ENCODE measurements at places on chromosomes 1 and 21. TPM values are rescaled to one million over a fixed set of nuclear protein-coding genes. Genes with fewer than 3 reads are reported as not detected.

DNA sequence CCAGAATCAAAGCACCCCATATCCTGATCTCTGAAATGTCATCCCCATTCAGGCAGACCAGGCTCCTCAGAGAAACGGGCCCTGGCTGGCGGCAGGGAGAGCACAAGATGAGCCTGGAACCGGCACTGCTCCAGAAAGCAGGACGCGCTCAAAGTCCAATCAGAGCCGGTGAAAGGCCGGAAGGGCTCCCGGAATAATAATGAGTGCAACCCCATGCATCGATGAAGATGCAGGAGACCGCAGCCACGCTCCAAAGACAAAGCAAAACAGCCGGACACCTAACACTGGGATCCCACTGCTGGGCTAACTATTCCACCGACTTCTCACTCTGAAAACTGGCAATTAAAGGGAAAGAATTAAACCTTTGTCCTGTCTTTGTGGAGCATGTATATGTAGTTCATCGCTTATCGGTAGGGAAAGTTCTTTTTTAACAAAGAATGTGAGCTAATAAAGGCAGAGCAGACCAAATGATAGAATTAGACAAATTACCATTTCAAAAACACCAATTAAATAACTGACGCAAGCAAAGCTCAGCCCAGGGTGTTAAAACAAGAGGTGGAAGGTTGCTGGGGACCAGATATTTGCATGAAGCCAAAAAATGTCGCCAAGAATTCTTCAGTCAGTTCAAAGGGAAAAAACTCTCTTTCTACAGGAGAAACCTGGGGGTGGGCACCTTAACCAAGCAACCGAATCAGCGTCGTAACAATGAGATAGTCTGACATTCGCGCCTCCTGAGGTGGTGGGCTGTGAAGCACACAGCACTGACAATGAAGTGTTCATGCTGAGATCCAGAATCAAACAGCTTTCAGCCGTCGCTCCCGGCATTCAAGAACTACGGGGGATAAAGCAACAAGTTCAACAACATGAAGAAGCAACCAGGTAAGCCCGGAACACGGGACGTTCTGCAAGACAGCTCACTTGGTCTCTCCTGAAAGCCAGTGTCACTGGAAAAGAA, 95.2 kb downstream of the NPHP4 start:
- no peak for DNase-seq

GRCh38 chr1:232629250-232630046, 485 bp downstream of the SIPA1L2 start:
- DNase-seq = peak; percentile 11

DNA sequence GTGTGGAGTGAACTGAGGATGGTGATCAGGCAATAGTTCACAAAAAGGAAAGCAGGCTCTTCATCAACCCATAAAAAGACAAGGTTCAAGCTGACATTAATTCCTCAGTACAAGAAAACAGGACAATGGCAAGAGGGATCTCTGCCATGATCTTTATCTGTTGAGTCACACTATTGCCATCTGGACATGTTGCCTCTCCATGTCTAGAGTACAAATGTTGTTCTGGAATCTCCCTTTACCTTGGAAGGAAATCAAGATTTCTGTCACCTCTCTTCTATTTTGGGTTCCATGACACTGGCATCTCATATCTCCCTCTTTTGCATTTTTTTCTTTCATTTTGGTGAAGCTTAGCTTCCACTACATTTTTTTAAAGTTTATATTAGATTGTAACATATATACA, 329.1 kb downstream of the USP25 start:
- no peak for DNase-seq

DNA sequence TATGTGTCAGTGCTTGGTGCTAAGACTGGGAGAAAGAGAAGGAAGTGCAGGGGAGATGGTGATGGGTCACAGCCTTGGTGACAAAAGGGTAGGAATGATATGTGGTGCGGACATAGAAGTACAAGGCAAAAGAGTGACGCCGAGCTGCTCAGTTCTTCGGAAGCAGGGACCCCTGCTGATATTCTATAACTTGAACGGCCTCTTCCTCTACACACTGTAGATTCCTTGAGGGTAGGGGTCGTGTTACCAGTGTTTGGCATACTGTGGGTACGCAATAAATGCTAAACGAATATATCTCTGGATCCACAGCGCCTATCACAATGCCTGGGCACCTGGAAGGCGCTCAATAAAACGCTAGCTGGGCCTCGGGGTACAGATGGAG, 488 bp downstream of the DBT start:
- no peak for DNase-seq

DNA sequence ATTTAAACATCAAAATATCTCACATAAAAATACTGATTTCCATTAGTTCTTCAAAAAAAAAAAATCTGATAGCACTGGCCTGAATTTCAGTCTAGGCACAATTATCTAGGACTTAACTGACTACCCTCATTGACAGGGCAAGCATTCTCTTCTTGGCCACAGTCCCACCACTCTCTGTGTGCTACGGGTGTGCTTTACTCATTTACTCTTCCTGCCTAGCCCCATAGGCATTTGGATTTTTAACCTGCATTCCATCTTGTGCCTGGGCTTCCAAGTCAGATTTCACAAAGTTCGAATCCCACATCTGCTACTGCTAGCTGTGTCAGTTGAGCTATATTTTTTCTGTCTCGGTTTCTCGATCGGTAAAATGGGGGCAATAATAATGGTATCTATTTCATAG, 38.0 kb downstream of the PTPN14 start:
- DNase-seq = no peak

GRCh38 chr1:34330061-34330460, 153.4 kb downstream of the C1orf94 start:
- no peak for DNase-seq

GRCh38 chr1:234386122-234386521, 12.9 kb downstream of the COA6 start:
- DNase-seq = no peak

DNA sequence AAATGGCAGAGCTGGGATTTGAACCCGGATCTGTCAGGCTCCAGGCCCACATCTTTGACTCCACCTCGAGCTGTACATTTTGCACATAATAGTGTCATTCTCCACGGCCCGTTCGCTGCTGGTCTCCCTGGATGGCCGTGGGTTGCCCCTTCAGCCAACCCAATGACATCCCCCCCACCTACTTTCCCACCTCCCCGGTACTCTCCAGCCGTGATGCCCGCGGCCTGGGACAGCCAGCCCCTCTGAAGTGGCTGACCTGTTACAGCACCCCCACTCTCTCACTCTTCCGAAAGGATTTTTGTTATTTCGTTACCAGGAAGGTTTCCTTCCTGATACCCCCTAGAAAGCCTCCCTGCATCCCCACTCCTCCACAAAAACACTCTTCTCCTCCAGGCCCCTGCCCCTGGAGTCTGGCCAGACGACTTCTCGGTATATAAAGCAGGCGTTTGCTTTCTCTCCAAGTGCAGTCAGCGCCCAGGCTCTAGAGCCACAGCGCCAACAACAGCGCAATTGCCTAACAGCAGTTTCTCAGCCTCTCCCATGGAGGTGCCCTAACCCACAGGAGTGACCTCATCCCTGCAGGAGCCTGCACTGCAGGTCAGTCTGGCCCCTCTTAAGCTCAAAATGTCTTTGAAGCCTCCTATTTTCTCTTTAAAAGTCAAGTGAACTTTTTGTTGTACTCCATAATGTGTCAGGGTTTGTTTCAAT, 14.5 kb upstream of the GJB5 start:
- no peak for DNase-seq

DNA sequence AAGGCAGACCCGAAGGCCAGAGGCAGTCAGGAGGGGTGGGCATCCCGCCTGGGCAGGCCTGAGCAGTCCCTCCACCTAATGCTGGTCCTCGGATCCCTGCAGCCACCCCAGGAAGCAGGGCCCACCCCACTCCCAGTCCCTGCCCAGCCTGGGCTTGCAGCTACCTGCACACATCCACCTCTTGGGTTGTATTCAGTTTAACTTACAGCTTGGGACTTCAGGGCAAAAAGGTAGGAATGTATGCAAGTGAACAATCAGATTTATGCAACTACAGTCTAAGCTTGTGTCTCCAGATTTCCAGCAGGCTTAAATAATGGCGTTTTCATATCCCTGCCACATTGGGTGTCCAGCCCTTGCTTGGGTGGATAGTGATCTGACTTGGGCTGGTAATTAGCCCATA, 17.4 kb downstream of the LDLRAP1 start:
- DNase-seq = no peak

GRCh38 chr21:39713905-39714304, 31.1 kb upstream of the IGSF5 start:
- DNase-seq = no peak

DNA sequence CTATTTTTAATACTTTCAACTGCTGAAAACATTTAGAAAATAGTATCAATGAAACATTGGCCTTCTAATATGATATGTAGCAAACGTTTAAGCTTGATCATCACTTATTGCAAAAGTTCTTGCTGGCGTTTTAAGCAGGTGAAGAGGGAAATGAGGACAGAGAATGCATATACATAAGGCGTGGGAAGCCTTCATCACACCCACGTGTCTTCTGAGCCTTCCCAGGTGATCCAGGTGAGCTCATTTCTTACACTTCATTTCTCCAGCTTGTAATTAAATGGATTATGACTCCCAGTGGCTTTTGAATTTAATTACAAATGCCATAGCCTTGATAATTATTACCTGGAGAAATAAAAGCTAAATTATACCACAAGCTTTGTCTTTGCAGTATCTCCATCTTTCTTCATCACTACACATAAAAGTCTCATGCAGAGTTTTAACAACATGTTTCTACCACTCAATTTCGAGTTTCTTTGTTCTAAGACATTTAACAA, 1973.8 kb downstream of the MRPL39 start:
- no peak for DNase-seq

DNA sequence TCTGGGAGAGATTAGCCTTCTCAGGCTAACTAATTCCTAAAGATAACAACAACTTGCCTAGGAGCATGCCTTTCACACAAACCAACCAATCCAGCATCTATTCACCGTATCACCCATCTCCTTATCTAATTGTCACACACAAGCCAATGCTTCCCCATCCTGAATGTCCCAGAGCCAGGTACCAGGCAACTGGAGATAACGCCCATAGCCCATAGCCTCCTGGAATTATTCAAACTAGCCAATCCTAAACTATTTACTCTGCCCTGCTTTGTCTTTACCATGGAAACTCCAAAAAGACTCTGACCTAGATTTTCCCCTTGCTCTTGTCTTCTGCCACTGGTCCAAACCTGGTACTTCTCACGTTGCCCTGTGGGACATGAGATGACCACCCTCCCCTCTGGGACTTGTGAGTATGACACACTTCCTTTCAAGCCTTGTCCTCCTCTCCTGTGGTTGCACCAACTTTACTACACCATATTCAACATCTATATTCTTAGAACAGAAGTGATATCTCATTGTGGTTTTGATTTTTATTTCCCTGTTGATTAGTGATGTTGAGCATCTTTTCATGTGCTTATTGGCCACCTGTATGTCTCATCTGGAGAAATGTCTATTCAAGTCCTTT, 8.8 kb upstream of the ATG4C start:
- no peak for DNase-seq

DNA sequence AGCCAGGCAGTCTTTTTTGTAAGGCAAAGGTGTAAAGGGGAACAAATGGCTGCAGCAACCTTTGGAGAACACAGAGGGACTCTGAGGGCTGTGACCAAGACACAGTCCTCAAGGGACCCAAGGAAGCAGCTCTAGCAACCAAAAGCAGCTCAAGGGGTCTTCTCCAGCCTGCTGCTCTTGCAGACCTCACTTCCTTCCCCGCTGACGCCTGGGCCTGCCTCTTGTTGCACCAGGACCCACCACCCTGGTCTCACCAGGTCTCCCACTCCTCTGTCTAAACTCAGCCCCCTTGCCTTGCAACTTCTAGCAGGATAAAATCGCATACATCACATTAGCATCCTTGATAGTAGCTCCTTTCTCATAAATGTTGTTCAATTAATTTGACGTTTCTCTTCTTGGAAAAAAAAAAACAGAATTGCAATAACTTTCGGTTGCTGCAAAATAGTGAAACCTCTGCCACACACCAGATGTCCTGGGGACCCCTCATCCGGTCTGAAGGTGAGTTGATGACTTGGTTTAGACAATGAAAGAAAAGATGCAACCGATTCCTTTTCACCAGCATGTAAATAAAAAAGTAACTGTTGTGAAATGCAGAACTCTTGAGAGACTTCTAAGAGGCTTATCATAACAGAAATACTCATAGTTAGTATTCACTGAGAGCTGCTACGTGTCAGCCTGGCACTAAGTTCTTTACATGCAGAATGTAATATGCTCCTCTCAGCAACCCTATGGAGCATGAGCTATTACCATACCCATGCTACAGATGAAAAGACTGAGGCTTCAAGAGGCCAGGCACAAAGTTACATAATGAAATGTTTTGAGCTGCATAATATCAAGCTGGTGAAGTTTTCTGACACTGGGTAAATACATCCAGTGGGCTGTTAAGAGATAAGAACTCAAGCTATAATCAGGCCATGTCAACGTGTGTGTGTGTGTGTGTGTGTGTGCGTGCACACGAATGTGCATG, 58.5 kb downstream of the UMODL1 start:
- no peak for DNase-seq

- DNase-seq = no peak
Observed at GRCh38 chr1:225441314-225442122, 13.7 kb upstream of the LBR start.

DNA sequence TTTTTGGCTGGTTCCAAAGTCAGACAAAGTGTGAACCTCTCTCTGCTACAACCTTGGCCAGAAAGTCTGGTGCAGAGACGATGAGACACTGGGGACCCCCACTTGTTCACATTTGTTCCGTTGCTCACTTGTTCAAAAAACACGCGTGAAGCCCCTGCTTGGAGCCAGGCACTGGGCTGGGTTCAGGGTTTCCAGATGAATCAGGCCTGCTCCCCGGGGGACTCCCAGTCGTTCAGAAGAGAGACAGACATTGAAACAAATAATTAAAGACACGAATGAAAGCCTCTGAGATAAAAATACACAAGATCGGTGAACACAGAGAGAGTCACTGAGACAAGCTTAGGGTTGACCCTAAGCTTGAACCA, 101.5 kb upstream of the RUNX3 start:
- DNase-seq = peak; percentile 82

PTPN7 gene
- 84.1 TPM for polyA plus RNA-seq

ABCA4 gene
- not detected for polyA plus RNA-seq

ADAMTS4 gene
- not detected for polyA plus RNA-seq

TPR gene
- 100 TPM for polyA plus RNA-seq

RAP1GAP gene
- polyA plus RNA-seq = not detected

PTGER3 gene
- polyA plus RNA-seq = 0.20 TPM

PLA2G4A gene
- polyA plus RNA-seq = not detected

SELL gene
- 1,603 TPM for polyA plus RNA-seq

KRTAP22-2 gene
- not detected for polyA plus RNA-seq

LEFTY1 gene
- not detected for polyA plus RNA-seq

CR1L gene
- polyA plus RNA-seq = not detected

EIF3I gene
- 165 TPM for polyA plus RNA-seq

DENND2C gene
- polyA plus RNA-seq = 0.56 TPM

HSD3B1 gene
- not detected for polyA plus RNA-seq

Measured in CD4-positive, alpha-beta memory T cell (primary cell).